GM04504 (cell line): ENCODE measurements at places on chromosomes 3 and 15.

DNA sequence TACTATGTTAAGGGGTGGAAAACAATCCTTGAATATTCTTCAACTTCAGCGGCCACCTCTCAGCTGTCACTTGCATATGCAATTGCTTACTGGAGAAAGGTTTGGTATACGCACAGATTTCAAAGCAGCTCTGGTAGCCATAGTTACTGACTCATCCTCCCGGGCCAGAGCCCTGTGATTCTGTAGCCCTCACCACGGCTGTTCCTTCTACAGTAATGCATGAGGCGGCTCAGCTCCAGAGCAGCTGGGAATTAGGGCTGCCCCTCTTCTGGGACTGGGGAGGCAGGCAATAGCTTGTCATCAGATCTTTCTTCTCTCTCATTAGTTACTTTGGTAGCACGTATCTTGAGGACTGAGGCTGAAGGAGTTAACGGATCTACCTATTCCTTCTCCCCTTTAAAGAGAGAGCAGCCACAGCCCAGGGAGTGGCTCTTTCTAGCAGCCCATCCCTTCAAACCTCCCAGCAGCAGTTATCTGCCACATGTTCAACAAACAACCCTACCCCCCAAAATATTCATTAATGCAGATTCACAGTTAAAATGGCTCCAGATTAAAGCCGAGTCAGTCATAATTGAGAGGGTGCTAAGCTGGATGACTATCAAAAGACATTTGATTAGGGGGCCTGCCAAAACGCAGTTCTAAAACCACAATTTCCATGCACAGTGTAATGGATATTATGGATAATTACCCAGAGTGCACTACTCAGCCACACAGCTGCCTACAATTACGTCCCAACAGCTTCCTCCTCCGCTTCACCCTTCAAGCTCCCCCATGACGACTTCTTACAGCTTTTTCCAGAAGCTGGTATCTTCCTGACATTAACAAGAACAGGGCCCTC, 54.7 kb downstream of the ETV5 start:
- no peak for DNase-seq

DNA sequence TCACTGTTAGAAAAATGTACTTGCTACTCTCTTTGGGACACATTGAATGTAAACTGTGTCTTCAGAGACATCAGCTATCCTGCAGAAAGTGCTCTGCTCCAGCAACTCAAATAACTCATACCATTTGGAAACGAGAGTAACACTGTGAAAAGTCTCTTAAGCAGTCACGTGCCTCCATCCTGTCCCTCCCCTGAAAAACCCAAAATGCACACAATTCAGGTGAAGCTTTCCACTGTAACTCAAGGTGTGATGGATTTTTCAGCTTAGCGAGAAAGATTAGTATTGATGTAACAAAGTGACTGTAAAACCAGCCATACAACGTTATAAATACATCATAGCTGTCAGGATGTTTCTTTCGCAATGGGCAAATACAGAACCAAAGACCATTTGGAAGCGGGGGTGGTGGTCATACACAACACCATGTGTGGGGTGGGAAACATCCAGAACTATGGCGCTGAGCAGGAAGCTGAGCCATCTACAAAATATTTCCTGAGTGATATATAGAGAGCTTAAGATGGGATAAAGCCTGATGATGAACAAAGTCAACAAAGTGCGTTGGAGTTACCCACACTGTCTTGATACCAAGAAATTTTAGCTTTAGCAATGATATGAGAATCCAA, 332.3 kb downstream of the FOXP1 start:
- no peak for DNase-seq

GRCh38 chr3:71045917-71046282, 537.6 kb downstream of the FOXP1 start:
- no peak for DNase-seq

- no peak for DNase-seq
Observed at GRCh38 chr3:12479919-12480427, 4.3 kb upstream of the TSEN2 start.

DNA sequence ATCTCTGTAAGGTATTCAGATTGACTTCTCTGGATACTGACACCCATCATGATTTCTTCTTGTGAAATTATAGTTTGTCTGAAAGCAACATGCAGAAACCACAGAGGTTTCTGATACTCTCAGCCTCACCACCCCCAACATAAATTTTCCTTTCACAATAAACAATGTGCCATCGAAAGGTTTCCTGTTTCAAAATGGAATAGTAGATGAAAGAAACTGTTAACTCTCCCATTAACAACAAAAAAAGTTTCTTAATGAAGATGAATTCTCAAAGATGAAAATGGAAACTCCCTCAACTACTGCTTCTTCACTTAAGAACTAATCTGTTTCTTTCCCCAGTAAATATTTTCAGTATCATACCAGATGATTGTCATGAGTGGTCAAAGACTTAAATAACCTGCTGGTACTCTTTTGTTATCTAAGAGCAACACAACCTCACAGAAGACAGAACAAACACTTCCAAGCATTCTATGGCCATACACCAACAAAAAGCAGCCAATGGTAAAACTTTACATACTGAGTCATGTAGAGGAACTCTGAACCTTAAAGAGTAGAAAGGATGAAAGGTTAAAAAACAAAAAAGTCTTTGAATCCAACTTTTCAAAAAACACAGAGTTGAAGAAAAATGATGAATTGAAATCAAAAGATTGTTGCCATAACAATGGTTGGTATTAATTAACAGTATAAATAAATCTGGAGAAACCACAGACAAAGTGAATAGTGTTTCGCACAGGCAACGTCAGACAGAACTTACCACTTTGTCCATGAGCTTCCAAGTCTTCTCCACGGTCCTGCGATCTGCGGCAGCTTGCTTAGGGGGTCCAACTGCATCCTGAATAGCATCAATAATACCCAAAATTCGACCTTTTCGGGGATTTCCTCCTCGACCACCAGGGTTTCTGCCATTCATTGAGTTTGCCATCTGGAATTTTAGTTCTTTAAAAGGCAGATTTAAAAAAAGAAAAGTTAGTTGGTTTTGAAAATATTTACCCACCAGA, 1.9 kb downstream of the CBLB start:
- no peak for DNase-seq

GRCh38 chr15:101495334-101496197, 6.1 kb upstream of the PCSK6 start:
- no peak for DNase-seq

DNA sequence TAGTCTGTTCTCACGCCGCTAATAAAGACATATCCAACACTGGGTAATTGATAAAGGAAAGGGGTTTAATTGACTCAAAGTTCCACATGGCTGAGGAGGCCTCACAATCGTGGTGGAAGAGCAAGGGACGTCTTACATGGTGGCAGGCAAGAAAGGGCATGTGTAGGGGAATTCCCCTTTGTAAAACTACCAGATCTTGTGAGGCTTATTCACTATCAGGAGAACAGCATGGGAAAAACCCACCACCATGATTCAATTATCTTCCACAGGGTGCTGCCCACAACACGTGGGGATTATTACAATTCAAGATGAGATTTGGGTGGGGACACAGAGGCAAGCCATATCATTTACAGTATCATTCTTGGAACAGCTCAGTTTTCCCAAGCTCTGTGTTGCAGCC, 268.0 kb downstream of the SUCLG2 start:
- DNase-seq: no peak

DNA sequence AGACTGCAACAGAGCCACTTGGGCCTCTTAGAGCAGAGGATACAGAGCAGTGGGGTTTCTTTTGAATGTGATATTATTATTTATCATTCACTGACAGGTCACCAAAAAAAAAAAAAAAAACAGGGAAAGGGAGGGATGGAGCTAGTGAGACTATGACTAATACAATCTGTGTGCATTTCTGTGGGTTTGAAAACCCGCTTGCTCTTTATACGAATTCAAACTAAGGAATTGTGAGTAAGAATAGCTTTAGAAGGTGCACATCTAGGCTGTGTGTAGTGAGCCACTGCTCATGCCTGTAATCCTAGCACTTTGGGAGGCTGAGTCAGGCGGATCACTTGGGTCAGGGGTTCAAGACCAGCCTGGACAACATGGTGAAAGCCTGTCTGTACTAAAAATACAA, 186.6 kb upstream of the MANF start:
- no peak for DNase-seq

DNA sequence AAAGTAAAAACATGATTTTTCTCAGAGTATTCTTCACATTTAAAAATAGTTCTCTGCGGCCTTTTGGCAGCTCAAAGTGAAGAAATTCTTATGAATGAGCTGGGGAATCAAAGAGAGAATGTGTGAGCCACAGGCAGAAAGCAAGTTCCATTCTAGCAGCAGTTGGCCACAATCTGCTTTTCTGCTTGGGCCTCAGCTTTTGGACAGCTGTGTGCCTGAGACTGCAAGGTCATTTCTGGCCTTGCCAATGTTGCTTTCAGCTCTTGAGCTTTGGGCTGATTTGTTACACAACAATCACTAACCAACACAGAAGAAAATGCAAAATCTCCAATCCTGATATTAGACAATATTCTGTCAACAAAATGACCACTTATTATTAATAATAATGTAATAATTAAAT, 14.4 kb upstream of the TM4SF4 start:
- no peak for DNase-seq

DNA sequence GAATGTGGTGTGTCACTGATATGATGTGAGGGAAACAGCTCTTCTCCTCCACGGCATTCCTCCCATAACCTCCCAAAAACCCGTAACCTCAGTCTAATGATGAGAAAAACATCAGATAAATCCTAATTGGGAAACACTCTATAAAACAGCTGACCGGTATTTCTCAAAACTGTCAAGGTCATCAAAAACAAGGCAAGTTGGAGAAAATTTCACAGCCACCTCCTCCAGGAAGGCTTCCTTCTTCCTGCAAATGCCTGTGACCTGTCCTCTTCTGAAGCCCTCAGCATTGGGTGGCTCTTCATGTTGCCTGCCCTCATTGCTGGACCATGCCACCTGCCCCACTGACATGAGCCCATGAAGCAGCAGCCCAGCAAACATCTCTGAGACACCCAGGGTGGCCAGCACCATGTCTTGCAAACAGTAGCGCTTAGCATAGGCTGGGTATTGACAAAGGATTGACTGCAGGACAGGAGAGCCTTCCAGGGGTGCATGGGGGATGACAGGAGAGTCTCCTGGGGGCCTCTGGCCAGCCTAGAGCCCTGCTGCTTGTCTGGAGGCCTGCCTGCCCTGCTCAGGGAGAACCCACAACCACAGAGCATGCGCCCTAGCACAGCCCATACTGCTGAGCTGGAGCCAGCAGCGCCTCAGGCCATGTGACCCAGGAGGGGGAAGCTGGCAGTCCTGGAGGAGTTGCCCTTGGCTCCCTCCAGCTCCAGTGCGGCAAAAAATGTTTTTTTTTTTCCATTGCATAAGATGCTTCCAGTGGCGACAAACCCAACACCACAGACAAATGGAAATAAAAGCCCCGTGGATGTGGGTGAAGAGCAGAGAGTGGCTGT, 49.7 kb downstream of the XXYLT1 start:
- no peak for DNase-seq

- DNase-seq: no peak
Observed at GRCh38 chr15:73225358-73226015, 143.3 kb downstream of the HCN4 start.

DNA sequence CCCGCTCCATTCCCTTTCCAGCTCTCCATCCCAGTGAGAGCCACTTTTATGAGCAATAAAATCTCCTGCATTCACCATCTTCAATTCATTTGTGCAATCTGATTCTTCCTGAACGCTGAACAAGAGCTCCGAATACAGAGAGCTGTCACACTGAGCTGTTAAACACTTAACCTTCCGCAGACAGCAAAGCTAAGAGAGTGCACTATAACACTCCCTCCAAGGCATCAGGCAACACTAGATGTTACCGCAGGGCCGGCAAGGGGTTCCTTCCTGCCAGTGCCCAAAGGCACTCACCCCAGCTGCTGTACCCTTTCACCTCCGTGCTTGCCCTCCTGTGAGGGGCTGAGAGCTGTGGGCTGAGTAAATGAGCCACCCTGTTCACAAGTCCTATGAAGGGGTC, 85.6 kb downstream of the BCHE start:
- DNase-seq: no peak

GRCh38 chr15:70014860-70015490, 82.7 kb downstream of the TLE3 start:
- no peak for DNase-seq

GRCh38 chr3:193673845-193674244, 80.8 kb downstream of the OPA1 start:
- no peak for DNase-seq

DNA sequence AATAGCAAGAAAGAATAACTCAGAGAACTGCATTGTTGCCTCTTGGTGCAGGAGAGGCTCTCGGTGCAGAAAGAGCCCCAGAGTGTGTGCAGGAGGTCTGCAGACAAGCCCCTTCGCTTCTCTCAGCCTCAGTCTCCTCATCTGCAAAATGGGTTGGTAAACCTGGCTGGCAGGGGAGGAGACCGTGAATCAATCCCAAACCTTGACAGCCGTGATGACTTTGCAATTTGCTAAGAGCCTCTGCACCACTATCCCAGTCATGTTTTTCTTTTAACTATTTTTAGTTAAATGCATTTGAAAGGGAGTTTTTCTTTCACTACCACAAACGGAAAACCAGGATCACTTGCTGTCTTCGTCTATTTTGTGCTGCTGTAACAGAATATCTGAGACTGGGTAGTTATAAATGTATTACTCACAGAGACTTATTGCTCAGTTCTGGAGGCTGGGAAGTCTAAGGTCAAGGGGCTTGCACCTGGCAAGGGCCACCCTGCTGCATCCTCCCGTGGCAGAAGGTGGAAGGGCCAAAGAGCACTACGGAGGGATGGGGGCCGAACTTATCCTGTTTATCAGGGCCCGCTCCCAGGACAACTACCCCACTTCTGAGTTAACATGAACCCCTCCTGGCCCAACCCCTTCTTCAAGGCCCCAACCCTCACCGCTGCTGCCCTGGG, 14.2 kb upstream of the IQSEC1 start:
- DNase-seq: no peak

- DNase-seq: no peak
Observed at GRCh38 chr3:129933471-129933870, 40.0 kb upstream of the TMCC1 start.

DNA sequence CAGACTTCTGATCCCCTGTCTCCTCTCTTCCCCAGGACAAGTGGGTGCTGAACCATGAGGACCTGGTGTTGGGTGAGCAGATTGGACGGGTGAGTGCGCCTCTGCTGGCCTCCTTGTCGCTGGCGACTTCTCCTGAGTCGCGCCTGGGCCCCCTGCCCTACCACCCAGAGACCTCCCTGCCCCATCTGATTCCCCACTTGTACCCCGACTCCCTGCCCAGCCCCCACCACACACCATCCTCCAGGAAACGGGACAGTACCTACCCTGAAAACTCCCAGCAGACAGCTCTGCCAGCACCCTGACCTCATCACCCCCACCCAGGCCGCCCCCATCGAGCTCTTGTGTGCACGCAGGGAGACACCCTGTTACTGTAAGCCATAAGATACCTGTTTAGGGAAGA, 7.7 kb downstream of the FES start:
- DNase-seq: no peak

GRCh38 chr15:83323296-83323711, 38.8 kb upstream of the BNC1 start:
- peak; percentile 90 for DNase-seq

DNA sequence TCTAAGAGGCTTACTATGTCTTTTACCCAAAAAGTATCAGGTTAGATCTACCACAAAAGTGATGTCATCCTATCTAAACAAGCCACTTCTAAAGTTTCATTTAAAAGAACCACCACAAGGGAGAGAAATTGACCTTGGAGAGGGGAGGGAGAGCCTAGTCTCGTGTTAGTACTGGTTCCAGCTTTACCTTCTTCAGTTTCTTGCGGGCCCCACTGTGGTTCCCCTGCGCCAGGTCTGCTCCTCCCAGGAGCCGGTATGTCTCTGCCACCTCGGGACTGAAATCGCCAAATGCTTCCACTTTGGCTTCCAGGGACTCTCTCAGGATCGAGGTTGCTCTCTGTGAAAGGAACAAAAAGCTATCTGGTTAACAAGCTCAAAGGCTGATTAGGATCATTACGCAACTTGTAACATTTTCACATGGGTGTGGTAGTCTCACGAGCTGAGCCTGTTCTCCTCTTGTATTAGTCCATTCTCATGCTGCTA, 51.1 kb downstream of the SYNM start:
- no peak for DNase-seq
